ENCODE measurements at places on chromosomes 3 and 15. TPM values are rescaled to one million over a fixed set of nuclear protein-coding genes. Genes with fewer than 3 reads are reported as not detected.

Gene PLA2G4D
- not detected for total RNA-seq

Gene CHRFAM7A
- total RNA-seq = 0.83 TPM

- H3K27ac ChIP-seq = peak overlapping the region; percentile 67
- no peak for DNase-seq
- no peaks in the 10 kb centered on the region for H3K27me3 ChIP-seq
- H3K36me3 ChIP-seq = no peaks in the 10 kb centered on the region
Measured at GRCh38 chr15:78943692-78944091, 1.2 kb downstream of the CTSH start.

GRCh38 chr3:147618691-147619090 lies 209.5 kb downstream of the ZIC1 start:
- H3K36me3 ChIP-seq = no peaks in the 10 kb centered on the region
- no peak for DNase-seq
- H3K4me3 ChIP-seq = no peak overlapping the region

- no peaks in the 10 kb centered on the region for H3K27me3 ChIP-seq
- no peak for DNase-seq
- no peak overlapping the region for H3K4me3 ChIP-seq
- no peaks in the 10 kb centered on the region for H3K36me3 ChIP-seq
Measured at GRCh38 chr15:40369474-40369869, 11.5 kb downstream of the DISP2 start.

DNA sequence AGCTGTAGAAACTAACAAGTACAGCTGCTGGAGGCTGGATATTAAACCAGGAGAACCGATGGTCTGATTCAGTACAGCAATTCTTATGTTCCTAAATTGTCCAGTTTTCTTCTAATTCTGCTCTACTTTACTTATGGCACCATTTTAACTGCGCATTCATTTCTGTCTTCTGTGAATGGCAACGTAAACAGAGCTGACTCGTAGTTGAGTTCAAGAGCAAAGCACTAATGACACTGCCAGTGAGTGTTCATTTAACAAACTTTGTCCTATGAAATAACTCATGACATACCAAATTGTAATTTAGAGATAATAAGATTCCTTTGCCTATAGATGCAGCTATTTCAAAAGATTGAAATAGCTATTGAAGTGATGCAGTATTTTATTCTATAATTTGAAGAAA lies 48.7 kb downstream of the BCHE start:
- H3K4me1 ChIP-seq = peaks cover 6% of the 10 kb centered on the region
- no peaks in the 10 kb centered on the region for H3K36me3 ChIP-seq
- H3K27ac ChIP-seq = no peak overlapping the region
- H3K27me3 ChIP-seq = no peaks in the 10 kb centered on the region

- peaks cover 11% of the 10 kb centered on the region for H3K4me1 ChIP-seq
- no peak overlapping the region for H3K27ac ChIP-seq
- no peaks in the 10 kb centered on the region for H3K27me3 ChIP-seq
- H3K36me3 ChIP-seq = no peaks in the 10 kb centered on the region
- H3K4me3 ChIP-seq = no peak overlapping the region
Measured at GRCh38 chr3:156747046-156747445, 72.7 kb downstream of the TIPARP start.

DNA sequence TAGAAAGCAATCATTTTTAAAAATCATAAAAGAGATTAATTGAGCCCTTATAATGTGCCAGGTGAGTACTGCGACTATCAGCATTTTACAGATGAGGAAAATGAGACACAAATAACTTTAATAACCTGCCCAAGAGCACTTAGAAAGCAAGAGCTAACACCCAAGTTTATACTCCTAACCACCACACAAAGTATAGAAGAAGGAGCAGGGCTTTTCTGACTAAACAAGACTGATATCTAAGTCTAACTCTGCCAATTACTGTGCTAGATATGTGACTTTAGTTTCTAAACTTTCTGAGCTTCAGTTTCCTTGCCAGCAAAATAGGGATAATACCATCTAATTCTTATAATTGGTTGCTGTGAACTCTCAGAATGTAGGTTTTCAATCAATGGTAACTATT lies 47.7 kb downstream of the TNIK start:
- H3K36me3 ChIP-seq = no peaks in the 10 kb centered on the region
- no peaks in the 10 kb centered on the region for H3K27me3 ChIP-seq
- H3K4me1 ChIP-seq = peaks cover 56% of the 10 kb centered on the region
